ENCODE measurements at places on chromosomes 7 and 10.

DNA sequence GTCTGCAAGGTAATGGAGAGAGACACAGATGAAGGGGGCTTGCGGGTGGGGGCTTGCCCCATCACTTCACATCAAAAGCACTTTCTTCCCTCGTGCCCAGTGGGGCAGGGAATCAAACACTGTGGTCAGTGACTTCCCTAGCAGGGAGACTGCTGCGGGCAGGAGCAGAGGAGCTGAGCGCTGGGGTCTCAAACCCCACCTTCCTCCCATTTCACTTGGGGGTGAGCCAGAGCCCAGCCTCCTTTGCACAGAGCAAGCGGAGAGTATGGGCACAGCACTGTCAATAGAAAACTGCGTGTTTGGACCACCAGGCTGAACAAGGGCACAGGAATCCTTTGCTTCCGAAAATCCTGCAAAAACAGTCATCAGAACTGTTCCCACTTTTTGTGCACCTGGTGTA is 355.8 kb upstream of the MKI67 start:
- DNase-seq, result no peak

DNA sequence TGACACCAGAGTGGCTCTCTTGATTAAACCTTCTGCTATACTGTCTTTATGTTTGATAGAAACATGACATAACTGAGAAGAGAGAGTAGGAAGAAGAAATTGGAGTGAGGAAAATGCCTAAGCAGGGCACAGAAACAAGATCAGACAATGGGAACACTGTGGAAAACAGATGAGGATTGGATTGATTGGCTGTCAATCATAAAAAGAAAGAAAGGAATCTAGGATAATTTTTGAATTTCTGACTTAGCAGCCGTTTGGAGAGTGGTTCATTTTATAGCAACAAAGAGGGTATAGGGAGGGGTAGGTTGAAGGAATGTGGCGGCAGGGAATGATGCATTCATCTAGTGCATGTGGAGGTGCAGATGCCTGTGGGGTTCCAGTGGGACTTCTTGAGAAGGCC is 7.8 kb downstream of the TEX47 start:
- no peak for DNase-seq

DNA sequence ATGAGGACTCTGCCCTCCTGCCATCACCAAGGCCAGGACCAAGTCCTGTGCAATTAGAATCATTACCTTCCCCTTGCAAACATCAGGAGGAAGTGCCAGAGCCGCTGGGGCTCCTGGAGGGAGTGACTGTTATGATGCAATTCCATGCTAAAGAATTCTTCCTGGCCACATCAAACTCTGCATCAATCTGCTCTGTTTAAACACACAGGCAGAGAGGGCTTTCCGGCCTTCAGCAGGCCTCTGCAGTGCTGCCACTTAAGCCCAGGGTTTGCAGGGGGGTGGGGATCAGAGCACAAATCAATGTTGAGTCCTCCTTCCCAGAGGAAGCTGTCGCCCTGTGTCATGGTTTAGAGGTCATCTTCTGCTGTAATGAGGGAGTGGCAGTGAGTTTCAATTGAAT is 58.1 kb downstream of the CTBP2 start:
- no peak for DNase-seq

GRCh38 chr7:147829016-147829415 is 761.5 kb upstream of the C7orf33 start:
- no peak for DNase-seq

DNA sequence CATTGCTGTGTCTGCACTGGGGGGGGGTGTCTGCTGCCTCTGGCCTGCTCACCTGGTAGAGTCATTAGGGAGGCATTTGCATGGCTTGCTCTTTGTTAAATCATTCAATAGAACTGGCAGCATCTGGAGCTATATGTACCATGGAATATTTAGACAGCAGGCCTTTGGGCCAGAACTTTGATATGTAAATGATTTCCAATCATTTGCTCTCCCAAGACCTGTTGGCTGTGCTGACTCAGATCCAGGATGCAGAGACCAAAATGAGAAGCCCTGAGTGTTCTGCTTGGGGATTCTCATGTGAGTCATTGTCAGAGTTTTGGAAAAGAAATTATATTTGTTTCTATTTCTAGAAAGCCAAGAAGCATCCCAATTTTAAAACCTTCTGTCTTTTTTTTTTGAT is 257.6 kb upstream of the IGFBP3 start:
- DNase-seq, result no peak

- DNase-seq, result no peak
Observed at GRCh38 chr7:66321283-66321682, 116.1 kb downstream of the TPST1 start.

- DNase-seq, result no peak
Observed at GRCh38 chr7:74519395-74519794, 65.7 kb downstream of the GTF2IRD1 start.

DNA sequence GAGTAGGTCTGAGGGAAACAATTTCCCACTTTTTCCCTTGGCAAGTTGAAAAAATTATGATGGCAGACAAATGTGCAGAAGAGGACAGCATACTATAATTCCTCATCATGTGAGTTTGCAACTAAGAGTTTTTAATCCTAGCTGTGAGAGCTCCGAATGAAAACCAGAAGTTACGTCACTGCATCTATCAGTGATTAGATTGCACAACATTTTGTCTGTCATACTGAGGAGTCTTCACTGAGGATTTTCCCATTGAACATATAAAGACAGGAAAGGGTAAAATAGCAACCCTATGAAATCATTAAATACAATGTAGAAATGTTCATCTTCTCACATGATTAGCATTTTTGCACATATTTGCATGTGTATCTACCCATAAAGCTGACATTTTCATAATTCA is 45.8 kb downstream of the ZNF736 start:
- DNase-seq, result no peak

GRCh38 chr7:91228927-91229558 is 35.2 kb upstream of the FZD1 start:
- no peak for DNase-seq

DNA sequence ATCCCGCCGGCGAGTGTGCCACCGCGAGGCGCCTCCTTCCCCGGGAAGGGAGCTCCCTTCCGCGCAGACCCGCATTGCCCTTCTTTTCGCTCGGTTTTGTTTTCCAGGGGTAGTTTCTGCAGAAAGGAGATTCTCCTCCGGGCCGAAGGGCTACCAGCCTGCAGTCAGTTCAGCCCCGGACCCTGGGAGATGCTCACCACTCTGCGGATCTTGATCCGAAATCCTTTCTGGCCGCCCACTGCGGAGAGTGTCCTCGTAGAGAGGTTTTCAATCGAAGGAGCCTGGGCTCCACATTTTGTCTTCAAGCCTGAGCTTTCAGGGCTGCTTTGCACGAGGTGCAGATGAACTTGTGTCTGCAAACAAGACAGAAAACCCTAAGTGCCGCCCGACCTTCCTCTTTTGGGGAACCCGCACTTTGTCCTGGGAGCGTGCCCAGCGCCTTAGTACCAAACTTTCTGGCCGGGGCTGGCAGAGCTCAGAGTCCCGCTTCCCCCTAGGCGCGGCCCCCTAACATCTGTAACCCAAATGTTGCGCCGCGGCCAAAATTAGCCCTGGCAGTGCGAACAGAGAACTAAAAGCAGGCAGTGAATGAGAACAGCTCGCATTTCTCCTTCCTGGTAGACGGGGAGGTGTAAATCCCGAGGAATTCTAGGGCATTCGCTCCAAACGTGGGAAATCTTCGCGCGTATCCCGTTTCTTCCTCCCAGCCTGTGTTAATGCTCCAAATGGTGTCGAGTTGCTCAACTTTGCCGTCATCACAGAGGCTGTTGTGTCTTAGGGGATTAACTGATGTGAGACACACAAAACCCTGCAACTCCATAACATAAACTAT is 6.7 kb upstream of the EN2 start:
- DNase-seq, result no peak

- no peak for DNase-seq
Observed at GRCh38 chr10:93186653-93187052, 113.0 kb downstream of the CYP26A1 start.

DNA sequence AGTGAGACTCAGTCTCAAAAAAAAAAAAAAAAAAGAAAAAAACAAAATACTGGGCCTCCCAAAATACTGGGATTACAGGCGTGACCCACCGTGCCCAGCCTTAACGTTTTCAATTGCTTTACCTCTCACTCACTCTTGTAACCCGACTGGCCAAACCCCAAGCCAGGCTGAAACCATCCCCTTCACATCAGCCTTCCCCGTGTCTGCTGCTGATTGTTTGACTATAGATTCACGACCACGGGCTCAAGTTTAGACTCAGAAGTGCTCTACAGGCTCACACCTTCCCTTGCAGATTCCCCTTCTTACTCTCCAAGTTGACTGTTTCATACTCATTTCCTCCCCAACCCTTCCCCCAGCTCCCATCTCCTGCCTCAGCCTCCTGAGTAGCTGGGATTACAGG is 22.3 kb downstream of the TYW1 start:
- DNase-seq, result no peak

DNA sequence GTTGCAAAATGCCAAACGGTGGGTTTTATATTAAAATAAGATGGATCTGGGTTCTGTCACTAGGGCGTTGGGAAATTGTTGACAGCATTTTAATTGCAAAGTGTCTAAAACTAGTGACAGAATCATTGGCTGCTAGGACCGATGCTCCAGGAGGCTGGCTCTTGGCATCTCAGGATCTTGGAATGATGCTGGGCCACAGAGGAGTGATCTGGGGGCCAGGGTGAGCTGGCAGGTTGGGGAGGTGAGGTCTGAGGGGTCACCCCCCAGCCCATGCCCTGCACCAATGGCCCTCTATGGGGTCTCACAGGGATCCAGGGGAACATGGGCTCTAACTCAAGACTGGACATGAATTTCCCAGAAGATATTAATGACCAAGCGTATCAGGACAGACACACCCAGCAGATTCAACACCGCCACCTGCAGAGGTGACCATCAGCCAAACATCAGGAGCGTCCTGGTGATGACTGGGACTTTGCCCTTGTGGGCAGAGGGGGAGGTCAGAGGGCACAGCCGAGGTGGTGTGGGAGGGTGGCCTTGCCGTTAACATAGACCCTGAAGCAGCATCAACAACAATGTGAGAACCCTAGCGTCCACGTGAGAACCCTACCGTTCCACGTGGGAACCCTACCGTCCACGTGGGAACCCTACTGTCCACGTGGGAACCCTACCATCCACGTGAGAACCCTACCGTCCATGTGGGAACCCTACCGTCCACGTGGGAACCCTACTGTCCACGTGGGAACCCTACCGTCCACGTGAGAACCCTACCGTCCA is 89.0 kb upstream of the PPP2R2D start:
- DNase-seq, result no peak

GRCh38 chr10:91759581-91759986 is 38.6 kb upstream of the TNKS2 start:
- DNase-seq, result no peak

GRCh38 chr7:94311515-94311914 is 83.2 kb upstream of the COL1A2 start:
- no peak for DNase-seq

- peak; percentile 85 for DNase-seq
Observed at GRCh38 chr10:132387764-132388210, 9.2 kb upstream of the PWWP2B start.

DNA sequence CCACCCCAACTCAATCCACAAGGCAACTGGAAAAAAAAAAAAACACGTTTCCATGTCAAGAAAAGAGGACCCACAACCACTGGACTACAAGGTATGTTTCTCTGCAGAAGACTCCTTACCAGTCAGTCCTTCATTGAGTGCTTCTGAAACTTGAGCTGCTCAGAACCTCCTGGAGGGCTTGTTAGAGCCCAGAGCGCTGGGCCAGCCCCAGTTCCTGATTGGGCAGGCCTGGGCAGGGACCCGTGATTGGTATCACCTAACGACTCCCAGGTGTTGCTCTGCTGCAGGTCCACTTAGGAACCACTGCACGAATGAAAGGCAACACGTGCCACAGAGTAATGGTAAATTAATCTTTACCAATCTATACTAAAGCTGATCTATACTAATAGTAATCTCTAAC is 473 bp upstream of the CCDC201 start:
- DNase-seq, result no peak

DNA sequence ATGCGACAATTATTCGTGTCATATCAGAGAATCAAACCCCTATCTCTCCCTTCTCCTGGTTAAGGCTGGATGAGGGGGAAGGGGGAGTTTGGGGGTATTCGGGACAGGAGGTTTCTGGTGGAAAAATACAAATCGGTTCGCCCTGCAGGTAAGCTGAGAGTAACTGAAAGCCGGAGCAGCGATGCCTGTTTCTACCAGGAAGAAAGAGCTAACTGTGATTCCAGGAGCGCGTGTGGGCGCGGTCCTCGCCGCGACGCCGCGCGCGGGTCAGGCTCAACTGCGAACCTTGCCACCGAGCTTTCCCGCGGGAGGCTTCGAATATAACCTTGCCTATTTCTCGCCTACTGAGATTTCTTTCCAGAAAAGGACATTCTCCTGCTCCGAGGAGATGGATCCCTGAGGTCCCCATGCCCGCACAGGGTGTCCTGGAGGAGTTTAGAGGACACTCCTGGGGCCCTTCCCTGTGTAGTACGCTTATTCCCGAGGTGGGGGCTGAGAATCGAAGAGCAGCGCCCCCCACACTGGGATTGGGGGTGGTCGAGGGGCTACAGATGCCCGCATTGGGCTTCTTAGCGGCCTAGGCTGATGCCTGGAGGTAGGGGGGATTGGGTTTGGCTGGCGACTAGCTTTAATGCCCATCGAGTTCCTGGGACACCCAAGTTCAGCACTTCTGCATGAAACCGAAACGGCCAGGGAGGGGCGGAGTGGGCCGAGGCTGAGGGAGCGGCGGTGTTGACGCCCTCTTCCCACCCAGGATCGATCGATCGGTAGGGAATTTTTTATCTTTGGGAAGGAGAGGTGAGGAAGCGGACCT is 13.0 kb upstream of the DLX6 start:
- no peak for DNase-seq

DNA sequence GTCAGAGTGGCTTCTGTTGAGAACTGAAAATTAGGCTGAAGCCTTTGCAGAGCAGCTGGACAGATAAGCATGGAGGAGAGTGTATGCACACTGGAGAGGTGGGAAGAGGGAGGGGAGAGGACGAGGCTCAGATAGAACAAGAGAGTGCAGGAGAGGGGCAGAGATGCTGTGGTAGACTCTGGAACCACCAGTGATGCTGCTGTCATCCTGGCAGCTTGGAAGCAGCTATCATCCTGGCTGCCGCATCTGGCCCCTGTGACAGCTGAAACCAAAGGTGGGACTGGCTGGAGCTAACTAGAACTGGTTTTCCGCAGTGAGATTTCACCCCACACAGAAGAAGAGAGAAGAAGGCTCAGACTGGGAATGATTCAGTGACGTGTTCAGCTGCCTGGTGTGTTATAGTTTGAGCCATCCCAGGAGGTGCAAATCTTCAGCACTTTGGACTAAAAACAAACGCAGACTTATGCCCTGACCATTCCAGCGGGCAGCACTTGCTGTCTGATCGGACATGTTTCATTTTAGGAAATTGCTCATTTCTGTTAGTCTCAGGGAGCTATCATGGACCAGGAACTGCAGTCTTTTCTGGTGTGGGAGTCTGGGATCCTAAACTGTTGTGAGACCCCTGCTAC is 38.4 kb downstream of the EEPD1 start:
- no peak for DNase-seq

- DNase-seq, result peak; percentile 54
Observed at GRCh38 chr7:99379043-99379577, 4.6 kb downstream of the ARPC1B start.

- no peak for DNase-seq
Observed at GRCh38 chr7:85736085-85736484, 549.2 kb upstream of the SEMA3D start.
